Left hindlimb (tissue), 1 donor: ENCODE measurements at places on chromosomes 5 and 9.

- DNase-seq: no peak
Observed at GRCh38 chr5:45399041-45399440, 297.1 kb downstream of the HCN1 start.

DNA sequence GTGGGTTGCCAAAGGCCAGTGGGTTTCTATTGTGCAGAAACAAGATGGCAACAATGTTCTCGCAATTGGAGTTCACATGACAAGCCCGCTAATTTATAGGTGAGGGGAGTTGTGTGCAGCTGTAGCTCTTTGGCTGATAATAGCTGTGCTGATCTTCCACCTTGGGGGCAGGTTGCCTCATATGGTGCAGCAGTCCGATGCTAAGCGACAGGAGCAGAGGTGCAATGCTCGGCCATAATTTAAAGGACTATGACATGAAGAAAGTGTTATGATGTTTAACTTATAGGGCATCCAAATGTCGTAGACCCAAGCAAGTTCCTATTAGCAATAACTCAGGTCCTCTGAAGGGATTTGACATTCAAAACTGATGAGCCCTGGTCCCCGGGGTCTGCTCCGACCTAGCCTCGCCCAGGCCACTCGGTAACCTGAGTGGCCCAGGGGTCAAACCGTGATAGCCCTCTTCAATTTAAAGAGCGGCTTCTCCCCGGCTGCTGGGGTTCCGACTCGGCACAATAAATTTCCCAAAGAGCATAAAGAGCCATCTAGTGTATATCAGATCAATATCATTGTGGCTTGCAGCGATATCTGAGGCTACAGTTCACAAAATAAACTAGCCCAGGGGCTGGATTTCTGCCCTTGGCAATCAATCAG lies 724.0 kb downstream of the IRX1 start:
- DNase-seq: no peak

DNA sequence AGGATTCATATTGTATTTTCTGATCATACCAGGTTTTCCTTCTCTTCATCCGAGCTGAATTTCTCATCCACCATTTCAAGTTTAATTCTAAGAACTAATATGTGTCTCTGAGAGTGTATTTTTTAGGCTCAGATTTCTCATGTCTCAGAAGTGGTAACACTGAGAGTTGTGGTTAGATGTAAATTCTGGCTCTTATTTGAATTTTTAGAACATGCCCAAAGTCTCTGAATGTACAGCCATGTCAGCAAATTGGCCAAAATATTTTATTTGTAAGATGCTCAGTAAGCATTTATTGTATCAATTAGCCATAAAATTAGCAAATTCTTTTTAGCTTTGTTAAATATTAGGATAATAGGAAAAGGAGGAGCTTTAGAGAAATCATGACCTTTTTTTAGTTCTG lies 16.6 kb downstream of the SV2C start:
- no peak for DNase-seq

DNA sequence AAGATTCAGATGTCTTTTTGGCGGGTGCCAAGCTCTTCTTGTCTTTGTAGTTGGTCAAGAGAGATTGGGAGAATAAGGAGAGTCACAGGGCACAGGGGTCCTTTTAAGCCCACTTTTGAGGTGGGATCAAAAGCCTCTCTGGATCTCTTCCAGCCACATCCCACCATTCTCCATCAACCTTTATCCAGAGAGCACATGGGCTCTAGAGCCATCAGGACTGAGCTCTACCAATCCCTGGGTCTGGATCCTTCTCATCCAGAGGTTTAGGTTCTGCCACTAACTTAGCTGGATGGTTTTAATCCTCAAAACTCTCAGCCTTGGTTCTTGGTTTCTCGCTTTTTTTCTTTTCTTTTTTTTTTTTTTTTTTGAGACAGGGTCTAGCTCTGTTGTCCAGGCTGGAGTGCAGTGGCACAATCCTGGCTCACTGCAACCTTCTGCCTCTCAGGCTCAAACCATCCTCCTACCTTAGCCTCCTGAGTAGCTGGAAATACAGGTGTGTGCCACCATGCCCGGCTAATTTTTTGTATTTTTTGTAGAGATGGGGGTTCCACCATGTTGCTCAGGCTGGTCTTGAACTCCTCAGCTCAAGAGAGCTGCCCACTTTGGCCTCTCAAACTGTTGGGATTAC lies 44.6 kb upstream of the MATR3 start:
- DNase-seq: no peak

- no peak for DNase-seq
Observed at GRCh38 chr5:76836585-76836984, 13.2 kb upstream of the S100Z start.

DNA sequence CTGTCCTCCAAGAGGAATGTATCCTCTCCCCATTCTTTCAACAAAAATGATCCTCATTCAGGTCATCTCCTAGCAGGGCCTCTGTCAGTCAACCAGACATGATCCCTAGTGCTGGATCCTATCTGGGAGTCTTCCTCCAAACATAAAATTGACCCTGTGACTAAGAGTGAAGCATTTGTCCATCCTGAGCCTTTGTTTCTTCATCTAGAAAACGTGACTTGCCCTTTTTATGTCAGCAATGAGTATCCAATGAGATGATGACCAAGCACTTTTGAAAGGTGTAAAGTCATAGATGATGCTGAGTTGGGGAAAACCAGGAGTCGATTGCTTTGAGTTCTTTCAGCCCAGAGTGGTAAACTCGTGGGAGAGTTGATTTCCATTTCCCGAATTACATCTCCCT lies 143.3 kb downstream of the CMYA5 start:
- DNase-seq: no peak

GRCh38 chr5:121737120-121737519 lies 114.6 kb upstream of the FTMT start:
- no peak for DNase-seq

DNA sequence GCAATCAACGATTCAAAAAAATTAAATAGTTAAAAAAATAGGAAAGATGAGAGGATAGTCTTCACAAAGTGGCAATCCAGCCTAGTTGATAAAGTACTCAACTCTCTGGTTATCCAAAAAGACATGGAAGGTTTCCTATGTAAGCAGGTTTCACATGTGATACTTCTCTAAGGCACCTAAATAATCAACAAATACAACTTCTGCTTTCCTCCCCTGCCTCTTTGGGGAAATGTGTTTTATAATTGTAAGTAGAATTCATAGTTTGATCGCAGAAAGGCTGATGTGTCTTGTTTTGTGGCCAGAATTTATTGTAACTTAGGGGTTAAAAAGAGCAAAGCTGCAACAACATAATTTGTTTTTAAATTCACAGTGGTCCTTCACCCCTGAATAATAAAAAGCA lies 855.5 kb upstream of the DMAC1 start:
- no peak for DNase-seq

GRCh38 chr9:107177243-107177839 lies 105.7 kb upstream of the RAD23B start:
- DNase-seq: no peak

DNA sequence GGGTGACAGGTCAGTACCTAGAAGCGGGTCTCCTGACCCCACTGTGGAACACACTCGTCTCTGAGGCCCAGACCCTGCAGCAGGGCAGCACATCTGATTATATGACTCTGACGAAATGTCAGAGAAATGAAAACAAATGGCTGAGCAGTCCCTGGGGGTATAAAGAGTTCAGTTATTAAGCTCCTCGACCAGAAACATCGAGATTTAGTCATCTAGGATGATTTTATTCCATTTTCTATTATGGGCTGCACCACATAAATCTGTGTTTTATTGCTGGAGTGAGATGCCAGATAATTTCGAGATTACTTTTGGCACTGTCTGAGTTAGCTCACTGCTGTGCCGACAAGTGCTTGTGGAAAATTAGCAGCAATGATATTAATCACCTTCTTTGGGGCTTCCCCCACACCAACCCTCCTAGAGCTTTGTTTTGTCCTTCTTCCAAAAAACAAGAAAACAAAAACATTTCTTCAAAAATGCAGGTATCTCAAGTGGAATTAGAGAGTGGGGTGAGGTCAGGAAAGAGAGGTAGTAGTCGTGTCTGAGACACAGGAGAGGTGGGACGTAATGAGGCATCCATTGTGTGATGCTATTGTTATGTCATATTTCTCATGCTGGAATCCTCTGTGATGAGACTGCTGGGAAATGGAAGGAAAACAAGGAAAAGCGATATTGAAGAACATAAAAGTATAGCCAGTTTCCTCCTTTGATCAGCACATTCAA lies 495.5 kb downstream of the DMAC1 start:
- no peak for DNase-seq

GRCh38 chr5:104778-105296 lies 12.9 kb downstream of the PLEKHG4B start:
- DNase-seq: no peak

DNA sequence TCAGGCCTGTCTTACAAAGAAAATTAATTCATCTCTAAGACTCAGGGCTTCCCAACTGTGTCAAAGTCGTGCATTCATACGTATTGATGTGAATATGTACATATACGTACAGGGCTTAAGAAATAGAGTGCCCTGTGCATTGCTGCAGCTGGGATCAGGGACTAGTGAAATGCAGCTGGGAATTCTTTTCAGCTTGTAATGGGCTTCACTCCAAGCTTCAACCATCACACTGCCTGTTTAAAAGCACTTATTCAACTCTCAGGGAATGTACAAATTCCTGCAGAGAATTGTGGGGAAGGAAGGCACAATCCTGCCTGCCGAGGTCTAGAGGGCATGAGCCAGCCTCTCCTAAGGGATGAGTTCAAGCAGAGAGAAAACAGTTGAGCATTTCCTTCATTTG lies 59.6 kb upstream of the MAN2A1 start:
- no peak for DNase-seq

DNA sequence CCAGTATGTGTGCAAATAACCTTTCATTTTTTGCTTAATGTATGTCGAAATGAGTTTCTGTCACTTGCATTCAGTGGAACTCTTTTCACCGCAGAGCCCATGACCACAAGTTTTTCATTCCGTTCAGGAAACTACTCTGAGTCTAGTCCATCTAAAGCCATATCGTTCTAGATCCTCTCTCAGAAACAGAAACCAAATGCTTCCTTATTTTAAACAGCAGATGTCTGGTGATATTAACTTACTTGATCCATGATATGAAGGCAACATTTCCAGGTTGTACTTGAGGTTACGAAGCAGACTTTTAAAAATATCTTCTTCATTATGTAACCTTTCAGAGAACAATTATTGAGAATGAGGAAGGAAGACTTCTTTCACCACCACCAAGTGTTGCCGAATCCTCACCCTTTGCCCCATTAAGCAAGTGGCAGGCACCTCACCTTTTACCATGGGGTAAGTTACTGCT lies 72.4 kb upstream of the GNAQ start:
- no peak for DNase-seq

DNA sequence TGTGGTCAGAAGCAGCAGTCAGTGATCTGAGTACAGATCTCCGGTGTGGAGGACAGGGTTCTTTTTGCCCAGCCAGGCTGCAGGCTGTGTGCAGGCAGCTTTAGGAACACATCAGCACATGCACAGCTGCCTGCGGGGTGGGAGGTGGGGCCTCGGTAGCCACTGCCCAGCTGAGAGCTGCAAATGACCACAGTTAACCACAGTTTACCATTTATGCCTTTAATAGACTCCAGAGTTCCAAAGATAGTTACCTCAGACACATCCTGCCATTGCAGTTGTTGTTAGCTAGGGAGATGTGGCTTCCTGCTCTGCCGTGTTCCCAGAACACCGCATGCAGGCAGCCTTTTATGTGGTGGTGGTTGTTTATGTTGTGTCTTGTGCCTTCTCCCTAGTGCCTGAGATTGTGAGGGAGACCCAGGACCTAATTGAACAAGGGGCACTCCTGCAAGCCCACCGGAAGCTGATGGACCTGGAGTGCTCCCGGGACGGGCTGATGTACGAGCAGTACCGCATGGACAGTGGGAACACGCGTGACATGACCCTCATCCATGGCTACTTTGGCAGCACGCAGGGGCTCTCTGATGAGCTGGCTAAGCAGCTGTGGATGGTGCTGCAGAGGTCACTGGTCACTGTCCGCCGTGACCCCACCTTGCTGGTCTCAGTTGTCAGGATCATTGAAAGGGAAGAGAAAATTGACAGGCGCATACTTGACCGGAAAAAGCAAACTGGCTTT lies 10.2 kb downstream of the EXOC3 start:
- no peak for DNase-seq

DNA sequence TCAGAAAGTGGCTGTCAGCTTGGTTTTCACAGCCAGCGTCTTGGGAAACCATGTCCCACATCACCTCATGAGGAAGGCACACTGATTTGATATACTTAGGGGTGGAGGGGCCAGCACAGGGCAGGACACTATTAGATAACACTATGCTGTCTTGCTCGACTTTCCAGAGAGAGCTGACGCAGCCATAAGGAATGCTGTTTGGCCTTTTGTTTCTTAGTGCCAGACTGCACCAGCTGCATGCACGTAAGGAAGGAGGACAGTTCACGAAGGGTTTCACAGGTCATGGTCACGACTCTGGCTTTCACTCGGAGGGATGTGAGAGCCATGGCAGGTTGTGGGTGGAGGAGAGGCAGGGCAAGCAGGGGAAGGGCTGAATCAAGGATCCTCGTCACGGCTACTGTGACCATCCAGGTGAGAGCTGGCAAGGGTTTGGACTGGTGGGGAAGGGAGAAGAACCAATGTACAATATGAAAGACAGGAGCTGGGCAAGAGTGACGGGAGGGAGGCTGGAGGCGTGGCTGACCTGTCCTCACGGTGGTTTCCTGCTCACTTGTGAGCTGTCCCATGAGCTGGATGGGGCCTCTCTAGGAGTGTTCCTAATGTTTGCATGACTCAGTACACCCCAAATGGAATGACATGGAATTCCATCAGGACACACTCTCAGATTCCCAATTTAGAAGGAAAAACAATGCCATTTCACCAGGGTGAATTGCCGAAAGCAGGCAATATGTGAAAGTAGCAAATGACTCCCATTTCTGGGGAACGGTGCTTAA lies 61.7 kb downstream of the OTULIN start:
- DNase-seq: no peak

GRCh38 chr5:89147031-89147430 lies 264.0 kb upstream of the MEF2C start:
- DNase-seq: no peak

GRCh38 chr5:144328980-144329379 lies 158.3 kb downstream of the KCTD16 start:
- DNase-seq: no peak

- DNase-seq: no peak
Observed at GRCh38 chr5:80275347-80275746, 19.5 kb upstream of the SERINC5 start.

- no peak for DNase-seq
Observed at GRCh38 chr5:117095346-117096332, 521.0 kb upstream of the SEMA6A start.

- no peak for DNase-seq
Observed at GRCh38 chr5:155591273-155591672, 577.7 kb downstream of the KIF4B start.

DNA sequence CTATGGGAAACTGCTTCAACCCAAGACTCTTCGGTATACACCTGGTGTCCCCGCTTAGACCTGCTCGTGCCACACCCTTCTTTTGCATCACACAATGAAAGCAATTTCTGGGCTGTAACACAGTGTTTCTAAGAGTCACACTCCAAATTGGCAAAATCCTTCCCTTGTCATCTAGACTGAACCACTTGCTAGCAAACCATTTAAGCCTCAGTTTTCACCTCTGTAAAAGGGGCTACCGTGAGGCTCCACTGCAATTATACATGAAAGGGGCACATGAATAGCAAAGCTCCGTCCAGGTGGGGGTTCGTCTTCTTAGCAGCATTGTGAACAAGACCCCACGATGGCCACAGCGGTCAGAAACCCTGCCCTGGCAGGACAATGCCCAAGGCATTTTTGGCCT lies 166.8 kb downstream of the PAX5 start:
- DNase-seq: no peak

- no peak for DNase-seq
Observed at GRCh38 chr9:27703216-27703980, 130.1 kb upstream of the C9orf72 start.
